ENCODE measurements at places on chromosomes 6 and 20.

DNA sequence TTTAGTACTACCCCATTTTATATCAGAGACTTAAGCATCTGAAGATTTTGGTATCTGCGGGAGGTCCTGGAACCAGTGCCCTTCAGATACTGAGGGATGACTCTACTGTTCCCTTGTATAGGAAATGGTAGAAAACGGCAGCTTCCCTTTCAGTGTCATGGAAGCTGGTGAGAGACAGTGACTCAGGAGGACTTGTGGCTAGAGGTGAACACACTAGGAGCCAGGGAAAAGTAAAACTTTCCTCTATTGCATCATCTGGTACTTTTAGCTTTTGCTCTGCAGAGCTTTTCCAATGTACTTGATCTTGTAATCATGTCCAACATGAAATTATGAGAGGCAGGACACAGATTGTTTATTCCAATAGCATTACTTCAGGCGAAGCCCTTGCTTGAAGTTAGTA, 45.0 kb downstream of the RNF144B start:
- no peak for DNase-seq

DNA sequence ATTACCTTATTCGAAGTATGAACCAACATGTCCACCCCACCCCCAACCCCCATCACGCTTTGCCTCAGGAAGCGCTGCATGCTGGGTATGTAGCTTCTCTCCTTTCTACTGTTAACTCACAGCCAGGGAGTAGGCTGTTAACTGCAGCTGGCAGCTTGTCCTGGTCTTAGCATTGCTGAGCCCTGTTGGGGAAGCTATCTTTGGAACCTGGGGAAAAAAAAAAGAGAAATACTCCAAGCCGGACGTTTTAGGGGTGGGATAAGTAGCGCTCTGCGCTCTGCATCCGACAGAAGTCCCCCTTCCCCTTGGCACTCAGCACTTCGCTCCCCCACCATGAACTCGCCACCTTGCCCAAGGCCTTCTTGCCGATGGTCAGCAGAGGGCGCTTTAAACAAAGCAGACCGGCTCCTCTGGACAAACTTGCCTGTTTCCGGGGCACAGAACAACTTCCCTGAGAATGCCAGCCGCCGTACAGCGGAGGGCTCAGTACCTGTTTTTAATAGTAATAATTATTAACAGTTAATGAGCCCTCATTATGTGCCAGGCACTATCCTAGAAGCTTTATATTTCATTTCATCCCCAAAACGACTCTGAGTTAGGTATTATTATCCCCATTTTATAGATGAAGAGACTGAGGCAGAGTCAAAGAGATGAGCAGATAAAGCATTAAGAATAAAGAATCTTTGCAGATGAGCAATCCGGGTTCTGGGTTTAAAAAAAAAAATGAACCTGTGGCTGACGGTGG, 35.2 kb upstream of the MDFI start:
- peak; percentile 54 for DNase-seq

DNA sequence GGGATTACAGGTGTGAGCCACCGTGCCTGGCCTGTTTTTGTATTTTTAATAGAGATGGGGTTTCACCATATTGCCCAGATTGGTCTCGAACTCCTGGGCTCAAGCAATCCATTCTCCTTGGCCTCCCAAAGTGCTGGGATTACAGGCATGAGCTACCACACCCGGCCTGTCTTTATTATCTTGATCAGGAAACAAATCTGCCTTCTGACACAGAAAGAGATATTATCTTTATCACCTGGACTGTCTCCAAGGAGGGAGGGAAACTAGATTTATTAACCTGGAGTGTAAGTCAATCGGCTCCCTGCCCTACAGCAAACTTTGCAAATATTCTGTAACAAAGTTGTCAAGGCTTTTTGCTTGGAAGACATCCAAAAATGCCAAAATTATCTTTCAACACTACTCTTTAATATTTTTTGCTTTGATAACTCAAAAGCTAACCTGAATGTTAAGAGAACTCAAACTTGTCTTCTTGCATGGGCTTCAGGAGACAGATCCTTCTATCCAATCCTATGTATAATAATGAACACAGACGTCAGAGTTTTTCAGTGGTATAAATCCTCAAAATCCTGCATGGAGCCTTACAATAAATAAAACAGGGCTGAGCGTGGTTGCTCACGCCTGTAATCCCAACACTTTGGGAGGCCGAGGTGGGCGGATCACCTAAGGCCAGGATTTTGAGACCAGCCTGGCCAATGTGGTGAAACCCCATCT, 85.0 kb upstream of the LOC128125822 start:
- no peak for DNase-seq

GRCh38 chr6:146189131-146189530, 160.3 kb downstream of the GRM1 start:
- DNase-seq: no peak

DNA sequence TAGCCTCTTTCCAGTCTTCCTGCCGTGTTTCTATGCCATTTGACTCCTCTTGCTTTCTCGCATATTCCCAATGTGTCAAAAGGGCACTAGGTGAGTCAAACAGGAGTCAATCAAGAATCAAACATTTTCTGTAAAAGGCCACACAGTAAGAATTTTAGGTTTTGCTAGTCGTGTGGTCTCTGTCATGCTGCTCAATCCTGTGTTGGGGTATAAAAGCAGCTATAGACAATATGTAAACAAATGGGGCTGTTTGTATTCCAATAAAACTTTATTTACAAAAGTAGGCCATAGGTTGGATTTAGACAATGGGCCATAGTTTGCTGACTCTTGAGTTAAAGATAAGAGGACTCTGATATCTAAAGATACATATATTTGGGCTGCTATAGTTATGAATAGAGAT, 235.4 kb upstream of the BTBD3 start:
- DNase-seq: no peak

DNA sequence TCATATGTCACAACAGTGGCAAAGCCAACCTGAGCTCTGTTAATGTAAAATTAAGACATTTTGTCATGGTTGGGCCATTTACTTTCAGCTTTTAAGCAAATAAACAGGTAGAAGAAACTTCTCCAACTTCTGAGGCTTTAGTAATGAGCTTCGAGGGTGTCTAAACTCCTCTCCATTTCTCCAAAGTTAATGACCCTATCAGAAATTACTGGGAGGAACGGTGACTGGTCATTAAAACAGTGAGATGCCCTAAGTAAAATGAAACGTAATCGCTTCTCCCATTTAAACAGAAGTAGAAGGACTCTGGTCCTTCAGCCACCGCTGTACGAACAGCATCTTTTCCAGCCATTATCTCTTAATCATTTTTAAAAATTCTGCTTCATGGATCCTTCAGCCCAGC, 986.9 kb upstream of the MANEA start:
- no peak for DNase-seq

- no peak for DNase-seq
Observed at GRCh38 chr6:89984926-89985750, 90.9 kb downstream of the GJA10 start.

- DNase-seq: peak; percentile 10
Observed at GRCh38 chr6:72212686-72213085, 326.3 kb downstream of the RIMS1 start.

GRCh38 chr6:149855040-149855654, 9.0 kb downstream of the LRP11 start:
- DNase-seq: no peak

GRCh38 chr20:54227241-54227640, 19.4 kb downstream of the PFDN4 start:
- no peak for DNase-seq

DNA sequence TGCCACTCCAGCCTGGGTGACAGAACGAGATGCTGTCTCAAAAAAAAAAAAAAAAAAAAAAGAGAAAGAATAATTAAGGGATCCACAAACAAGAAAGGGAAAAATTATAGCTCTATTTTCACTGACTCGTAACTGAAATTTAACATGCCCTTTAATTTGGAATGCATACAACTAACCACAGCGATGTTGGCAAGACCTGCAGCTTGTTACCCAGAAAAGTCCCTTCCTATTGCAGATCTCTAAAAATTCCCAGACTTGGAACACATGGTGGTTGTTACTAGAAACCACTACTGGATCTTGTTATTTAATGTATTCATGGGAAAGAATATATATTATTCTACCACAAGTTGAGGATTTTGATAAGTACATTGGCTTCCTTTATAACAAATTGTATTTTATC, 27.8 kb upstream of the SMIM28 start:
- DNase-seq: no peak

DNA sequence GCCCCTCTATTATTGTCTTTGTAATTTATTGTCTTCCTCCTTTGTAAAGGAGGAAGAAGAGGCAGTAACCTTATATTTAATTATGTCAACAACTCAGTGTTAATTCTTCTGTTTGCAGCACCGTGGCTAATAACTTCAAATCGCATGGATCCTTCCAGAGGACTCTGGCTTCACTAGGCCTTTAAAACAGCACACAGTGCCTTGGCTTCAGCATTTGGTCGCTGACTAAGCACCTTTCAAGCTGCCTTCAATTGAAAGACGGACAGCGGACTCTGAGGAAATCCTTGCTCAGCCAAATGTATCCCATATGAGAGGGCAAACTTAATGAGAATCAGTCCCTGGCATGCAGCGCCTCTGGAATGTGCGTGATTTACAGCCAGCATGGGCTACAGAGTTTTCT, 64.2 kb downstream of the SGK1 start:
- DNase-seq: no peak

DNA sequence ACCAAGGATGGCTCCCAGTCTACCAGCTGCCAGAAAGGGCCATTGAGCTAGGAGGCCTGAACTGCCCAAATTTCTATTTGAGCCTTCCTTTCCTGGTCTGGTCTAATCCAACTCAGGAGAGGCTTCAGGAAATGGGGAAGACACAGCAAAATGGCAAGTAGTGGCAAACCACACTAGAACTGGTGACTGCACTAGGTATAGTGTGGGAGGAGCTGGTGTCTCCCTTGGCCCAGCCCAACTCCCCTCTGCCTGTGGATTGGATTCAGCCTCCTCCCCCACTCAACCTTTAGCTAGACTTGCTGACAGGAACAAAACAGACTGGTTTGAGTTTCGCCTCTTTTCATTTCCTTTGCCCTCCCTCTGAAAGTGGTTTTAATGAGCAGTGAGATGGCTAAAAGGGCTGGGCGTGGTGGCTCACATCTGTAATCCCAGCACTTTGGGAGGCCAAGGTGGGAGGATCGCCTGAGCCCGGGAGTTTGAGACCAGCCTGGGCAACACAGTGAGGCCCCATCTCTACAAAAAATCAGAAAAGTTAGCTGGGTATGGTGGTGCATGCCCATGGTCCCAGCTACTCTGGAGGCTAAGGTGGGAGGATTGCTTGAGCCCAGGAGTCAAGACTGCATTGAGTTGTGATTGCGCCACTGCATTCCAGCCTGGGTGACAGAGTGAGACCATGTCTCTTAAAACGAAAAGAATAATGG, 17.5 kb downstream of the MRPS18A start:
- DNase-seq: no peak

DNA sequence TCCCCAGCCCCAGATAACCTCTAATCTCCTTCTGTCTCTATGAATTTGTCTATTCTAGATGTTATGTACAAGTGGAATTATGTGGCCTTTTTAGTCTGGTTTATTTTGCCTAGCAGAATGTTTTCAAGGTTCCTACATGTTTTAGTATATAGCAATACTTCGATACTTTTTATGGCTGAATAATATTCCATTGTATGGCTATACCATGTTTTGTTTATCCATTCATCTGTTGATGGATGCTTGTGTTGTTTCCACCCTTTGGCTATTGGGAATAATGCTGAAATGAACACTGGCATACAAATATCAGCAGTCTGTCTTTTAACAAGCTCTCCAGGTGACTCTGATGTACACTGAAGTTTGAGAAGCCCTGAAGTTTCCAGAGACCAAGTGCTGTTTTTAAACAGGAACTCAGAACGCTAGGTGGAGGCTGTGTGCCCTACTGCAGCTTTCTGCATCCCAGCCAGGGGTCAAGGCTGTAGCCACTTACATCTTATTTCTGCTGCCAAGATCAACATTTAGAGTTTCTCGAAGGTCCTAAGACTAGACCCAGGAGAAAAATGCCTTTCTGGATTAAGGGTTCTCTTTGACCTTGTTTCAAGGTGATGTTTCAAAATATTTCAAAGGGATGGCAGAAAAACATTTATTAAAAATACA, 123.0 kb downstream of the SOBP start:
- DNase-seq: no peak

GRCh38 chr20:18543932-18544331, 23.3 kb upstream of the SMIM26 start:
- peak; percentile 94 for DNase-seq

- no peak for DNase-seq
Observed at GRCh38 chr20:36368869-36369268, 62.7 kb downstream of the DLGAP4 start.

- no peak for DNase-seq
Observed at GRCh38 chr6:99606656-99607415, at the start of gene PRDM13. Gene PRDM13, plus strand, starts transcription at chr6:99606833. Its CDS starts 202 bp downstream, at chr6:99607035.

DNA sequence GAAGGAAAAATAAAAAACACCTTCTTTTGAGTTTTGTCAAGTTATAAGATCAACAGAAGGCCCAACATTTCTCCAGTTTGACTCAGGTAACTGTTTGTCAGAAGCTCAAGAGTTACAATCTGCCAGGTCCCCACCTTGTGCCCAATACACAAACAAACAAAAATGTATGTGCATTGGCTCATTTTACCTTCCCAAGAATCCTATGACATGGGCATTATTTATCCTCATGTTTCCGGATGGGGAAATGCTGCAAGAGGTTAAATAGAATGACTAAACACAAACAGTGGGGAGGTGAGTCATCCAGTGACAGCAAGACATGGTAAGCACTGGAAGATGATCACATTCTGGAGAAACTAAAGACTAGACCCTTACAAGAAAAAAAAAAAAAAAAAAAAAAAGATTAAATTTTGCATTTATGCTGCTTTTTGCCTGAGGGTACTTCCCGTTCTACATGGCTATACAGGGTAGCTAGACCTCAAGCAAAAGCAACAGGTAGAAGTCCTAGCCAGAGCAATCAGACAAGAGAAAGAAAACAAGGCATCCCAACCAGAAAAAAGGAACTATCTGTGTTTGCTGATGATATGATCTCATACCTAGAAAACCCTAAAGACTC, 23.6 kb upstream of the ANKRD60 start:
- no peak for DNase-seq

DNA sequence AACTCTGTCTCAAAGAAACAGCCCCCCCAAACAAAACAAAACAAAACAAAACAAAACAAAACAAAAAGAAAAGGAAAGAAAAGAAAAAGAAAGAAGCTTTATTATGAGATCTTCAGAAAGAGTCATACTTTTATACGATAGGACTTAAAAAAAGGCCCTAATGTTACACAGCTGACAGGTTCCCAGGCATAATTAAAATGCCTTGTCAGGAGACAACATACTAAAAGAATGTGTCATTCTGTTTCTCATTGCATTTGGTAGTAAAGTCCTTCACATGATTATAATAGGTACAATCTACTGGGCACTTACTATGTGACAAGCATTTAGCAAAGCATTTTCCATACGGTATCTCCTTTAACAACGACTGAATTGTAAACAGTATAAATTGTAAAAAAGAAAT, 36.4 kb upstream of the RPN2 start:
- no peak for DNase-seq

- no peak for DNase-seq
Observed at GRCh38 chr6:130893277-130893676, 66.1 kb downstream of the SMLR1 start.

DNA sequence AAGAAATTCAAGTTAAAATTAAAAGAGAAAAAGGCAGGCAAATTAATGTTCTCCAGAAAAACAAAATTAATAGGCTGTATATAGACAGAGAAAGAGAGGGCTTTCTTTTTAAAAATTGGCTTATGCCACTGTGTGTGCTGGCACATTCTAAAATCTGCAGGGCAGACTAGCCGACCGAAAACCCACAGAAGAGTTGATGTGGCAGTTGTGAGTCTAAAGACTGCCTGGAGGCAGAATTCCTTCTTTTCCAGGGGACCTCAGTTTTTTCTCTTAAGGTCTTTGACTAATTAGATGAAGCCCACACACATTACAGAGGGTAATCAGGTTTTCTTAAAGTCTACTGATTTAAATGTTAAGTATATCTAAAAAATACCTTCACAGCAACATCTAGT, 85.7 kb downstream of the GJA1 start:
- DNase-seq: no peak

GRCh38 chr6:69816026-69816425, 19.2 kb upstream of the LMBRD1 start:
- no peak for DNase-seq
